GM13977 (cell line): ENCODE measurements at places on chromosomes 3 and 15.

DNA sequence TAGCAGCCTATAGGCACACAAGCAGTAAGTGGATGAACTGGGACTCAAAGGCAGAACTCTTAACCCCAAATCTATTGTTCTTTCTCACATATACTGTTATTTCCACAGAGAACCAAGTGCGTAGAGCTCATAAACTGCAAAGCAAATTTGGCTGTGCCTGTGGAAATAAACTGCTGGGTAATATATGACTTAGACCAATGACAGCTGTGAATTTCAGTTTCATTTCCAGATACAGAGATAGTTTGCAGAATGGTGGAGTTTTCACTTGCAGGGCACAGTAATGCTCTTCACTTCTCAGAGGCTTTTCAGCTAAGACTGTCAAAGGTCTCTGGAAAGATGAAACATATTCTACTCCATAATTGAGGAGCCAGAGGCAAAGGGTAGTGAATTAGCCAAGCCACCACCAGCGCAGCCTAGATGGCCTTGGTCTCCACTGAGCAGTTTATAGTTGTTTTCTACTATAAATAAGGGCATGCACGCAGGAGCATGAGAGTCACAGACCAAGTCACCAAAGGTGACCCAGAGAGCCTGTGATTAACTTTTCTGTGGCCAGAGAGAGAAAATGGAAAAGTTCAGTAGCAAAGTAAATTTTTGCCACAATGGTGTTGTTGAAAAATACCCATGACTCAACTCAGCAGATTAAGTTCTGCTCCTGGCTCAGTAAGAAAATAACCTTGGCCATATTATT is 180.7 kb upstream of the GRM7 start:
- DNase-seq, result peak; percentile 53

DNA sequence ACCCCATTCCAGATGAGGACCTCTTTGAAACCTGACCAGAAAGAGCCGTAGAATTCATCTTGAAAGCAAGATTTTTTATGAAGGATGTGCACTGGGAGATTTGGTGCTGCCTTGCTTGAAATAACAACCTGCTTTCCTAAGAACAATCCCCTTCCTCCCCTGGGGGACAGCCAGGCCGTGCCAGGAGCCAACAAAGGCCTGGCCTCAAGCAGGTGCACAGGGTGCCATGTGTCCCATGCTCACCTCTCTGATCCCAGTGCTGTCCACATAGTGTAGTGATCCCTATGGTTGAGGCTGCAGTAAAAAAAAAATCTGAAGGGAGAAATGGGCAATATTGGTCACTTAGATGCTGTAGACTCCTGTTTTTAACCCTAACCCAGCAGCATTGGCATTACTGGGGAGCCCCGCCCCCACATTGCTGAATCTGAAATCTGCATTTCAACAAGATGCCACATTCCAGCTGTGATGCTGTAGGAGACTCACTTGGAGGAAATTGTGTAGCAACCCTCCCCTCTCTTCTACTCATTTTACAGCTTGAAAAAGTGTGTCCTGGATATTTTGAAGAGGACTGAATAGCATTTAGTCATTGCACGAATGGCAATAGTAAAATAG is 171.2 kb downstream of the APBA2 start:
- DNase-seq, result no peak

DNA sequence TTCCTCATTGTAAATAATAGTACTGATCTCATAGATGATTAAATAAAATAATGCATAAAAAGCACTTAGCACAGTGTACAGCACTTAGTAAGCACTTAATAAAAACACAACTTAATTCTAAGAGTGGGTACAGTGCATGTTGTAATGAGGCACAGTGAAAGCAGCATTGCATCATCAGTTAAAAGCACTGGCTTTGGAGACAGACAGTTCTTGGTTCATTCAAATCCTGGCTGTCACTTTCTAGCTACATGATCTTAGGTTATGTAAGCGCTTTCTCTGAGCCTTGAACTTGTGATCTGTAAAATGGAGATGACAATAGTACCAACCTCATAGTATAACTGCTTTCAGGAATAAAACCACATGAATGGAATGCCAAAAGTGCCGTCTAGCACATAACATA is 151.5 kb downstream of the DPH6 start:
- no peak for DNase-seq

GRCh38 chr3:184977796-184978195 is 165.8 kb downstream of the VPS8 start:
- no peak for DNase-seq

- DNase-seq, result no peak
Observed at GRCh38 chr15:93250950-93251349, 161.9 kb upstream of the RGMA start.

DNA sequence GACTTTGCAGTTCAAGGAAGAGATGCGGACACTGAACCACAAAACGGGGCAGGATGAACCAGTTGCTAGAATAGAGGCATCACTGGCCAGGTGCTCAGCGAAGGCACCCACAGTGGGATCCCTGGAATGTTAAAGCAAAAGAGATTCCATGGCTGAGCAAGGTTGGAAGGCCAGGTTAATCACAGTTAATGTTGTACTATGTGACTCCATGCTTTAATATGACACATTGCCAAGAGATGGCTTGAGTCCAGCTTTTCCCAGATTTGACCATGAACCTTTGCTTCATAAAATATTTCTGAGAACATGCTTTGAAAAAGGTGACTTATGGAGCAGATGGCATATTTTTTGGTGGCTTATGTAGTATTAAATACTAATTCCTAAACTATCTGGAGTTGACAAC is 76.2 kb upstream of the CMTM7 start:
- DNase-seq, result no peak

- DNase-seq, result no peak
Observed at GRCh38 chr3:63877737-63878393, 14.2 kb downstream of the ATXN7 start.

- no peak for DNase-seq
Observed at GRCh38 chr15:35061825-35062737, 23.0 kb downstream of the NANOGP8 start.

- DNase-seq, result no peak
Observed at GRCh38 chr3:51610708-51611107, 60.3 kb upstream of the TEX264 start.

- DNase-seq, result no peak
Observed at GRCh38 chr15:73955861-73956742, 29.8 kb downstream of the LOXL1 start.

DNA sequence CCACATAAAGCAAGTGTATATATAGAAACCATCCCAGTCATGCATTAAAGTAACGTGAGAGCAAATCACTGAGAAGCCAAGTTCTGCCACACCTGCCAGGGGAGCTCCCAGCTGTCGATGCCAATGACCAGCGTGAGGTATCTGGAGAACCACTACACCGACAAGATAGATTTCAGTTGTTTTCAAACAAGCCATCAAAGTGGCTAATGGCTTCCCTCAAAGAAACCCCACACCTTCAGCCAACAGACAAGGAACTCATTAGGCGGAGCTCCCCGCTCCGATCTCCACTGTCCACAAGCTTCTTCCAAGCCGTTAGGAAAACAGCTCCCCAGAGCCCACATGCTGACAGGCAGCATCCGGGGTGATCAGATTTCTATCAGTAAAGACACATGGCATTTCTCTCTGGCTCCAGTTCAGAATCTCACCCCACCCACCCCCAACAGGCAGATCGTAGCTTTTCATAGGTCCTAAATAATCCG is 54.2 kb upstream of the SPATA12 start:
- no peak for DNase-seq

GRCh38 chr3:108118038-108118768 is 27.4 kb upstream of the CD47 start:
- DNase-seq, result no peak
